ENCODE measurements at places on chromosomes 7 and 10.

DNA sequence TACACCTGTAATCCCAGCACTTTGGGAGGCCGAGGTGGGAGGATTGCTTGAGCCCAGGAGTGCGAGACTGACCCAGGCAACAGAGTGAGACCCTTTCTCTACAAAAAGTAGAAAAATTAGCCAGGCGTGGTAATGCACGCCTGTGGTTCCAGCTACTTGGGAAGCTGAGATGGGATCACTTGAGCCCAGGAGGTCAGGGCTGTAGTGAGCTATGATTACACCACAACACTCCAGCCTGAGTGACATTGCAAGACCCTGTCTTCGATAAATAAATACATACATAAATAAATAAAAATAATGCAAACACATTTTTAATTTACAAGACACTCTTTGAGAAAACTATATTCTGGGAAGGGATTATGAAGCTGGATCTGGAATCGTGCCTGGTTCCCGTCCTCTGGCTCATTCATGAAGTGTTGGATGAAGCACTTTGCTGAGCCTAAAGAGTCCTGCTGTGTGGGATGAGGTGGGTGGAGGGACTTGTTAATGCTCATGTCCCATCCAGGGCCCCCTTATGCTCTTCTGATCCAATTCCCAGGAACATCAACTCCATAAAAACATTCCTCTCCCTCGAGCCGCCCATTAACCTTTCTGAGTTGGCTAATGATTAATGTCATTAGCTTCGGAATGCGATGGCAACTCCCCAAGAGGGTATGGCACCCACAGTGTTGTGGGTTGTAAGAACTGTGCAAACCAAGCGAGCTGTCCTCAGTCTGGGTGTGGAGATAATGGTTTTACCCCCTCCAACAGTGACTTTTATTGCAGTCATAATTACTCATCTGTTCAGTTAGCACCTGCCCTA is 236.3 kb downstream of the BAMBI start:
- H3K27me3 ChIP-seq = no peaks in the 10 kb centered on the region
- DNase-seq = no peak
- no peaks in the 10 kb centered on the region for H3K4me1 ChIP-seq
- H3K4me3 ChIP-seq = no peak overlapping the region
- no peak overlapping the region for H3K27ac ChIP-seq

DNA sequence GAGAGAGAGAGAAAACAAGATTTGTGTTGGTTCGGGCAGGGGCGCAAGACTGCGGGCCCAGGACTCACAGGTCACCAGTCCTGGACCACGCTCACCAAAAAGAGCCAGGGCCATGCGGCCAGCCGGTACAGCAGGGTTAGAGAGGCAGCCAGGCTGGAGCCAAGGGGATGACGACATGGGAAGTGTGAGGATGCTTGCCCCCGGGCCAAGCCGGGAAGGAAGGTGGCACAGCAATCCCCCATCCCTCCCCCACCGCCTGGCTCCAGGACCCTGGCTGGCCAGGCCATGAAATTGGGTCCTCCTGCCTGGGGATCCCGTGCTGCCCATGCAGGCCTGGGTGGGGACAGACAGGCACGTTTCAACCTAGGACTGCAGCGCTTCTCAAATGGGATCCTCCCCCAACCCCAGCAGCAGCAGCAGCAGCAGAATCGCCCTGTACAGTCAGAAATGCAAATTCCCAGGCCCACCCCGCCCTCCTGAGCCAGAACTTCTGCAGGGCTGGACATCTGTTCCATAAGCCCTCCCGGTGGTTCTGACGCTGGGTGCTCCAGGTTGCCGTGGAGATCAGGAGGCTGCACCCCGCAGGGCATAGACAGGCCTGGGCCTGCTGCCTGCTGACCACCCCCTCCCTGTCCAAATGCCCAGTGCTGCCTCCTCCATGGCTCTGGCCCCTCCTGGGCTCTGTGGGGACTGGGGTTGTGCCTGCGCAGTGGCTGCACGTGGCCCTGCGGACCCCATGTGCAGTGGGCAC is 35.0 kb downstream of the YKT6 start:
- no peak overlapping the region for H3K27ac ChIP-seq
- no peak overlapping the region for H3K4me3 ChIP-seq
- no peak for DNase-seq
- H3K27me3 ChIP-seq = no peaks in the 10 kb centered on the region

DNA sequence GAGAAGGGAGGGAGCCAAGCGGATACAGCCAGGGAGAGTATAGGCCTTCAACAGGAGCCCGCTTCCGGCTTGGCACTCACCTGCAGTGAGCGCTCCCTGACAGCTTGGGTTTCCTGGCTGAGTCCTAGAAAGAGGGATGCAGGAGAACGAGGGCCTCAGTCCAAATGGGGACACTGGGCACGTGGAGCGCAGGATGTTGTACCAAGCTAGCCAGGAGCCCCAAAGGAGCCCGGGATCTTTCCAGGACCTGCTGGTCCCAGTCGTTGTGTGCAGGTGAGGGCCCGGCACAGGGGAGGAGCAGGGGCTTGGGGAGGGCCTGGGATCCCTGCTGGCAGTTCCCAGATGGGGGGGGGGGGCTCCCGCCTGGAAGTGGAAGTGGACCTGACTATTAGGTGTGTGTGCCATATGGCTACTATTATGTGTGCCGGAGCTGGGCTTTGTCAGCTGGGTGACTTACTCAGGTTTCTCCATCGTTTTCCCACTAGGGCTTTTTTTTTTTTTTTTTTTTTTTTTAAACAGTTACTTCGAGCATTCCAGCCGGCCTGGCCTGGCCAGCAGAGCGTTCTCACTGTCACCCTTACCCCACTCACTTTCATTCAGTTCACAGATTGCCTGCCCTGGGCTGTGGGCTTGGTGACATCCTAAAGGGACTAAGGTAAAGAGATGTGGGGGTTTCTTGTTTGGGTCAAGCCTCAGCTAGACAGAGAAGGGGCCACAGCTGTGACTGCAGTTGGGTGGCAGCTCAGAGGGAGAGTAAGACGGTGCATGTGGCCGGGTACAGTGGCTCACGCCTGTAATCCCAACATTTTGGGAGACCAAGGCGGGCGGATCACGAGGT is 3.8 kb downstream of the AGAP3 start:
- DNase-seq = no peak
- H3K4me1 ChIP-seq = peaks cover 35% of the 10 kb centered on the region
- no peak overlapping the region for H3K4me3 ChIP-seq
- H3K27ac ChIP-seq = peak overlapping the region; percentile 65

GRCh38 chr10:65377687-65378086 is 1548.1 kb upstream of the LRRTM3 start:
- no peaks in the 10 kb centered on the region for H3K36me3 ChIP-seq
- no peak for DNase-seq
- H3K4me1 ChIP-seq = no peaks in the 10 kb centered on the region
- H3K27ac ChIP-seq = no peak overlapping the region
- H3K27me3 ChIP-seq = no peaks in the 10 kb centered on the region

- H3K4me1 ChIP-seq = no peaks in the 10 kb centered on the region
- no peaks in the 10 kb centered on the region for H3K36me3 ChIP-seq
- no peaks in the 10 kb centered on the region for H3K27me3 ChIP-seq
- no peak for DNase-seq
- H3K4me3 ChIP-seq = no peak overlapping the region
- no peak overlapping the region for H3K27ac ChIP-seq
Observed at GRCh38 chr10:44153918-44154670, 230.8 kb downstream of the CXCL12 start.

DNA sequence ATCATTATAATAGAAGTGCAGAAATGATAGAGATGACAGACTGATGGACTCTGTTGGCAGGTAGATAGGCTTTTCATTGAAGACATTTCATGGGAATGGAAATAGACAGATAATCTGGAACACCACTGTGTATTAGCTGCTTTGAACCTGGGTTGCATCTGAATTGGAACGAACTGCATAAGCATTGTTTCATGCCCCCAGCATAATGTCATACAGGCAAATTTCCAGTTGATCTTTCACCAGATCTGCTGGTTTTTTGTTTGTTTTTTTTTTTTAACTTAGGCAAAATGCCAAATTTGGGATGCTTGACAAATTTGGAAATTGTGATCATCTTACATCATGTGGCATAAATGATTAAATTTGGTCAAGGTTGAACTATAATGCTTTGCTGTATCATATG is 172.1 kb upstream of the AOAH start:
- DNase-seq = no peak
- no peak overlapping the region for H3K27ac ChIP-seq
- no peaks in the 10 kb centered on the region for H3K27me3 ChIP-seq
- H3K4me3 ChIP-seq = no peak overlapping the region
- no peaks in the 10 kb centered on the region for H3K36me3 ChIP-seq

- H3K36me3 ChIP-seq = no peaks in the 10 kb centered on the region
- H3K27me3 ChIP-seq = no peaks in the 10 kb centered on the region
- no peak for DNase-seq
Observed at GRCh38 chr10:58028597-58029366, 238.9 kb downstream of the IPMK start.

- no peaks in the 10 kb centered on the region for H3K36me3 ChIP-seq
- no peak overlapping the region for H3K4me3 ChIP-seq
- H3K27me3 ChIP-seq = no peaks in the 10 kb centered on the region
- no peaks in the 10 kb centered on the region for H3K4me1 ChIP-seq
- no peak overlapping the region for H3K27ac ChIP-seq
Observed at GRCh38 chr10:103932971-103933370, 15.0 kb upstream of the STN1 start.

DNA sequence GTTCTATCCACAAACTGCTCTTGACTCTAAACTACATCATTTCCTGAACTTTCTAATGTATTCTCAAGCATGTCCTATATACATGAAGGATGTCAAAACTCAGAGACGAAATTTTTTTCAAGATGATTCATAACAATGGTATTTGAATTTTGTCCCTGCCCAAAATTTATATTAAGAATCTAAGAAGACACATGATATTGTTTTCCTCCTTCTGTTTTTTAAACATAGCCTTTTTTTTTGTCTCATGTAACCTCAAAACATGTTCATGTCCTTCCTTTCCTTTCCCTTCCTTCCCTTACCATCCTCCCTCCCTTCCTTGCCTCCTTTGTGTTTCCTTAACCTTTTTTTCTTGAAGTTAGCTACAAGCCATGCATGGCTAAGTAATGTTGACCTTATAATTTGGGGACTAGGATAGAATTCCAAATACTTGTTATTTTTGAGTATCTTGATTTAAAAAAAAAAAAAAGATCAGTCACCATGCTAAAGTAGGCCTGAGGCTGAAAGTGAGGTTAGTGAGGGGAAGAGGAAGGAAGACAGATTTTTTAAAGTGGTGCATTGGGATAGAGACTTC is 163.0 kb downstream of the SUGCT start:
- H3K27me3 ChIP-seq = no peaks in the 10 kb centered on the region
- H3K4me3 ChIP-seq = no peak overlapping the region
- DNase-seq = no peak
- no peaks in the 10 kb centered on the region for H3K4me1 ChIP-seq
- H3K36me3 ChIP-seq = no peaks in the 10 kb centered on the region
- no peak overlapping the region for H3K27ac ChIP-seq
